OCI-LY7 (cell line): ENCODE measurements at places on chromosomes 6 and 20. TPM values are rescaled to one million over a fixed set of nuclear protein-coding genes. Genes with fewer than 3 reads are reported as not detected.

DNA sequence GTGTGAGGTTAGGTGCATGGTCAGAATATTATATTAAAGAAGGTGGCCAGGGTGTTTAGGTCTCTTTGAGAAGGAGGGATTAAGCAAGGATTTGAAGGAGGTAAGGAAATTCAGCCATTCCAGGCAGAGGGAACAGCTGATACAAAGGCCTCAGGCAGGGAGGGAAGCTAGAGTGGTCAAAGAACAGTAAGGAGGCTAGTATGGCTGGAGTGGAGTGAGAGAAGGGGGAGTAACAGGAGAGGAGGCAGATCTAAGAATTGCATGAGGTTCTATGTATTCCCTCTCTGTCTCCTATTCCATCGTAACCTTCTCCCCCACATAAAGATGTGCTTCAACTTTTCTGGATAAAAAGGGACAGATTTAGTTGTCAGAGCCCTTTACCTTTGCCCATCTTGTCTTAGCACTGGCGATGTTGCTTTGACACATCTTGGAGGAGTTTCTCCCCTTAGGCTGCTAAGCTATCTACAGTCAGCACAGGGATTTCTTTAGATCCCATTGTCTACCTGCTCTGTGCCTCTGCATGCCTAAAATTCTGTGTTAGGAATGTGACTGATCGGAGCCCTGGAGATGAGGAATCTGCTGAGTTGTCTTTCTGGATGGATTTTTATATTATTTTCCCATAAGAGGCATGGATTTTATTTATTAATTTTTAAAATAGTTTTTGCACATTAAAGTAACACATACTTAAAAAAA lies 59.9 kb downstream of the KLHL31 start:
- DNase-seq = no peak

DNA sequence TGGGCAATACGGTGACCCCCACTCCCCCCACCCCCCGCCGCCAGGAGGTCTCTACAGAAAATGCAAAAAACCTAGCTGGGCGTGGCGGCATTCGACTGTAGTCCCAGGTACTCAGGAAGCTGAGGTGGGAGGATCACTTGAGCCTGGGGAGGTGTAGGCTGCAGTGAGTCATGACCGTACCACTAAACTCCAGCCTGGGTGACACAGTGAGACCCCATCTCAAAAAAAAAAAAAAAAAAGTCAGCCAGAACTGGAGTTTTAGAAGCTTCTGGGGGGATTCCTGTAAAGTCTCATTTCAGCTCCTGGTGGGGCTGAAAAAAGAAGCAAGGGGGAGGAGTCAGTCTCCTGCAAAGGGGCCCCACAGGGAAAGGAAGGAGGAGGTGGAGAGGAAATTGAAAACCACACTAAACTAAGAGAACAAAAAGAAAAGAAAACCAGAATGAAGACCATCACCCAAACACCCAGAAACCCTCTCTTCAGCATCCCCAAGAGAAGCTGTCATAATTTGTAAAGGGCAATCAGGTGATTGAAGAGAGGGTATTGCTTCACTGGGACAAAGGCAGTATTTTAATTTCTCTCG lies 50.4 kb downstream of the NOL4L start:
- DNase-seq = peak; percentile 57

DNA sequence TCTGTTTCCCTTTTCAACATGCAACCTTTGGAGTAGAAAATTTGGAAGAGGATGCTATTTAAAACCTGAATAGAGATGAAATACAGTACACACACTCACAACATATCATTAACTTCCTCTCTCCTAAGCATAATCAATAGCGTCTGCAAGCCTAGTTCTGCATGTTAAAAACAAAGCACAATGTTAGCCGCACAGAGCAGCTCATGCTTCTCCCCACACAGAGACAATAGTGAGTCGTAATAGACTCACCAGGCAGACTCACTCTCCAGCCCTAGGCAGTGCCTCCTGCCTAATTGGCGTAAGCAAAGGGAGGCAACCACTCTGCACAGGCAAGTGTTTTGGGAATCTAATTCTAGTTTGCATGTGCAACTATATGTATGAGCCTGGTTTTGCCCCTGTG lies 45.8 kb upstream of the ARID1B start:
- DNase-seq = no peak

The HLA-G gene
- 0.57 and 0.70 TPM in 2 replicates for total RNA-seq

DNA sequence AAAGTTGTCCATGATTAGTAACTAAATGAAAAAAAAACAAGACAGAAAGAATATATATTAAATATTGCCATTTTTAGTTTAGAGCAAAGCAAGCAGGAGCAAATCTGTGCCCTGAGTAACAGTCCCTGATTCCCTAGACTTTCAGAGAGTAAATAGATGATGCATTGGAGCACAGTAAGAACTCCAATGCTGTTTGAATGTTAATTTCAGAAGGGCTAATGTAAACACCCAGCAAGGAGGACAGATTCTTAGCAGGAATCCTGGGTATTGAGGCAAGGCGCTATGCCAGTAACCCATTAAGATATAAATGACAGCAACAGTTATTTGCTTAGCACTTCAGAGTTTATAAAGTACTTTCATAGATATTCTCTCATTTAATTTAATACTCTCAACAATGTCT lies 15.6 kb upstream of the NRSN1 start:
- DNase-seq = no peak
